Pulmonary artery endothelial cell (primary cell): ENCODE measurements at places on chromosomes 12 and 14. TPM values are rescaled to one million over a fixed set of nuclear protein-coding genes. Genes with fewer than 3 reads are reported as not detected.

DNA sequence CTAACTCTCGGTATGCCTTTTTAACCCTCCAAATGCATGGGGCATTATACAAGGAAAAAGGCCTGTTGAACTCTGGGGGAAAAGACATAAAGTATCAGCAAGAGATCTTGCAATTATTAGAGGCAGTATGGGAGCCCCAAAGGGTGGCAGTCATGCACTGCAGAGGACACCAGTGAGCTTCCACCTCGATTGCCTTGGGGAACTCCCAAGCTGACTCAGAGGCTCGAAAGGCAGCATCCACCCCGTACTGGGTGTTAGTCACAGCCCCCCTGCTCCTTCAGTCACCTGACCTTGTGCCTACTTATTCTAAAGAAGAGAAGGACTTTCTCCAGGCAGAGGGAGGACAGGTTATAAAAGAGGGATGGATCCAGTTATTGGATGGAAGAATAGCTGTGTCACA is 781.4 kb upstream of the TMEM132C start:
- DNase-seq: no peak

- DNase-seq: no peak
Measured at GRCh38 chr14:73258076-73258475, 20.8 kb downstream of the PAPLN start.

The LRRK2 gene
- total RNA-seq: 3.8 and 7.2 TPM in 2 replicates

DNA sequence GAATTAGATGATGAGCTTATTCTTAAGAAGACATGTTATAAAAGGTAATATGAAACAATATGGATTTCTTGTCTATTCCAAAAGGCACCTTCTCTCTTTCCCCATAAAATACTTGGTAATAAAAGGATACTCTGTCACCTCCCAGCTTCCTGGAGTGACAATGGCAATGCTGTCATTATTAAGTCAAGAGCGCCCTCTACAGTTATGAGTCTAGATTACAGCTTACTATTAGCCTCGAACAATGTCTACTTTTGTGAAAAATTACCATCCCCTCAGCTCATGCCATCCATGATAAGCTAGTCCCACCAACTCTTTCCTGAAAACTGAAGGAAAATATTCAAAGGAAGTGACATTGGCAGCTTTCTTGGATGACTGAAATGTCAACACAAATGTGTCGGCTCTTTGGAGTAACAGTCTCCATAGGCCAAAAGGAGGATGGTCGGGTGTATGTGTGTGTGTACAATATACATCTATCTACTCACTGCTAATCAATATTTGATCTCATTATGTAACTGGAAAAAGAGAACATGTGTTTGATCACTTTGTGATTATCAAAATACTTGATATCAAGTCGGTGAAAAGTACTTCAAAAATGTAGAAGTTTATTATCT is 48.7 kb upstream of the CDKN3 start:
- DNase-seq: no peak

The GUCY2C gene
- total RNA-seq: not detected in 2 replicates

- DNase-seq: no peak
Measured at GRCh38 chr12:2376908-2377657, 324.3 kb downstream of the CACNA1C start.

DNA sequence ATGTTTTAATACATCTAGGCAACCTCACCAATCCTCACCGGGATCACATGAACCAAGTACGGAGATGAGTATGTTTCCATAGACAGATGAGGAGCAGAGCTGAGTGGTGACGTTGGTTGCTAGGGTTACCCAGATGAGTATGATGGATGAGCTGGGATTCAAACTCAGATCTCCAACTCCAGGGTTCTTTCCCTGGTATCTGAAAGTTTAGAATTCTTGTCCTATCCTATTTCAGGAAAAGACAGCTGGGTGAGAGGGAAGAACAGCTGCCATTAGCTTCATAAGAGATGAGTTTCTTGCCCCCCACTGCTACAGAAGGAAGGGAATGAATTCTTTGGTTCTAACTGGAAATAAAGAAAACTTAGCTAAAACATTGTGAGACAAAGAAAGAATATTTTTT is 728.9 kb upstream of the TBX3 start:
- DNase-seq: no peak
